Iris pigment epithelial cell (primary cell): ENCODE measurements at places on chromosomes 12 and 14.

DNA sequence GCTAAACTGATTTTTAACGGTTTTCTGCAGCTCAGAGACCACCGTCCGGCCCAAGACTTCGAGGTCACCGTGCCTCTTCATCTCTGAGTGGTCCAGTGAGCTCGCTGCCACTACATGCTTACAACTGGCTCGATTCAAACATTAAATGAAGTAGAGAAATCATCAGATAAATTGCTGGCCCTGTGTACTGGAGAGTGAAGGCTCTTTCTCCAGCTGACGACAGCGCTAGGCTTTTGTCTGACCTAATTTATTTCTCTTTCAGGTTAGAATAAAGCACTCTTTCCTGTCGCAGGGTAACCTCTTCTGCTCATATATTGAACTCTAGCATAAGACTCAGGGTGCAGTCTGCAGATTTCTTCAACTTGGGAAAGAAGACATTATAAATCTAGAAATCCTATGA lies 6.4 kb downstream of the BCL11B start:
- no peak for DNase-seq

DNA sequence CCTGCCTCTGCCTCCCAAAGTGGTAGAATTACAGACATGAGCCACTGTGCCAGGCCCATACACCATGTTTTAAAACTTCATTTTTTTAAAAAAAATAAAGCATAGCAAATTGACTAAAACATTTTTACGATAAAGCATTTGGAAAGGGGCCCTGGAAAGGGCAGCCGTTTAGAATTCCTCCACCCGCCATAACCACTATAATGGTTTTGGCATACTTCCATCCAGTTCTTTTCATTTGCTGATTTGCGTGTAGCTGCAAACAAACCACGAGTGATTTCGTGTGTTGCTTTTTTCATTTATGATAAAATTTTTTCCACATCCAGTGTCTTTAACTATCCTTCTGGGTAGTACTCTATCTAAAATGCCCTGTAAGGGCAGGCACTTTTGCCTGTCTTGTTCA lies 91.8 kb upstream of the RIN3 start:
- peak; percentile 36 for DNase-seq

DNA sequence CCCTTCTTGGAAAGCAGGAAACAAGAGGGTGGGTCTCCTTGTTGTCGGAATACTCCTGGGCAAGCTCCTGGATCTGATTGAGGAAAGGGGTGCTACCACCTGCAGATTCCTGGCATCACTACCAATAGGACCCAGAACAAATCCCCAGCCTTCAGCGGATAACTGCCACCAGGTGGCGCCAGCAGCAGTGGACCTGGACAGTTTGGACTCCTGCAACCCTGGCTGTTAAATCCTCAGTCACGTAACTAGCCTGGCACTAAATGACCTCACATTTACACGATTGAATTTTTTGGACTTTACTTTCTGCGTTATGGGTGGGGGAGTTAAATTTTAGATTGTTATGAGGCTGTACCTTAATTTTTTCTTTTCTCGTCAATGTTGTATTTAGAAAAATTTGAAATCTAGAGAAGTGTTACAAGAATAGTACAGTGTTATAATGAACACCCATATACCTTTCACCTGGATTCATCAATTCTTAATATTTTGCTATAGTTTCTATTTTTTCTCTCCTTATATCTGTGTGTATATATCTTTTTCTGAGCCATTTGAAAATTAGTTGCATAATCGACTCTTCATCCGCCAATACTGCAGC lies 95.6 kb downstream of the GAS2L3 start:
- peak; percentile 69 for DNase-seq

- no peak for DNase-seq
Observed at GRCh38 chr14:91613459-91614112, 103.5 kb upstream of the PPP4R3A start.

DNA sequence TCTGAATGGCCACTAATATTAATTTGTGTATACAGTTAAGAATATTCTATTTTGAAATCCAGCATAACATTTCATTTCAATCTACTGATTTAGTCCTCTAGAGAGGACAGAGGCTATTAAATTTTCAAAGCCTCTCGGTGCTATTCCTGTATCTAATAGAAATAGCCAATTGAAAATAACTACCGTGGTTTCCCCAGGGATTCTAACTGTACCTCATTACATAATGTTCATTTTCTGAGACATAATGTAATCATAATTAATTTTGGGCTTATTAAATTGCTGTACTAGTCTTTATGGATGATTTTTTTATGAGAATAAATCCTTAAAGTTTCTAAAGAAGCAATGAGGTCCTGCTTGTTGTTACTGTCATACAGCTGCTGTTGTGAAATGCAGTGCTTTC lies 38.6 kb upstream of the ACSS3 start:
- DNase-seq = no peak

DNA sequence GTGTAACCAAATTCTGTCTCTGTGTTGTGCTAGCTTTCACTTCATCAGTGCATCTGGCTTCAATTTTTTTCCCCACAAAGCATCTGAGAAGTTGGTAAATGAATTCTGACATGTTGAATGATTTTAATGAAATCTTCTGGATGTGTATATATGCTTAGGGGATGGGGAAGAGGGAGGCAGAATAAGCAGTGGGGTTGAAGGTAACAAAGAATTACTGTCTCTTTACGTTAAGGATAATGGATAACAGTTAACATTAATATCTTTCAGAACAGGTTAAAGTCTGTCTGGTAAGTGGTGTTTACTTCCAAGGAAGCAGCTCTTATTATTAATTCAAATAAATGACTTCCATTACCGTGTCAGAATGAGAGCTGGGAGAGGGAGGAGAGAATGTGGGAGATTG lies 261.7 kb downstream of the ERC1 start:
- DNase-seq = no peak

DNA sequence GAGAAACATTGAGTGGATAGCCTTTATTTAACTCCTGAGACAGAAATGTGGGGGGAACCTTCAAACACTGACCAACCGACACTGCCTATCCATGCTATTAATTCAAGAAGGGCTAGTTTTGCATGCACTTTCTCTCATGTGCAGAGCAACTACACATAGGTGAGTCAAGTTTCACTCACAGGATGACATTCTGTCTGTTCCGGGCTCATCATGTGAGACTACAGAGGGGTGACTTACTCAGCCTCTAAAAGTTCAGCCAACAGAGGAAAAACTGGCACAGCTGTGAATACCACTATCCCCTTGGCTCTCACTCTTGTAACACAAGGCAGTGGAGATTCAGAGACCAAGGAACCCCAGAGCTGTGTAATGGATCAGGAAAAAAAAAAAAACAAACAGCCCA lies 13.3 kb downstream of the BEST3 start:
- DNase-seq = peak; percentile 65

- DNase-seq = peak; percentile 63
Observed at GRCh38 chr14:63375769-63376168, 57.0 kb upstream of the GPHB5 start.

GRCh38 chr12:16587110-16587453 lies 18.9 kb downstream of the LMO3 start:
- no peak for DNase-seq

- DNase-seq = no peak
Observed at GRCh38 chr12:130337488-130338303, at the start of gene PIWIL1. Gene PIWIL1, plus strand, starts transcription at chr12:130337887. Its CDS starts 4,705 bp downstream, at chr12:130342592.

DNA sequence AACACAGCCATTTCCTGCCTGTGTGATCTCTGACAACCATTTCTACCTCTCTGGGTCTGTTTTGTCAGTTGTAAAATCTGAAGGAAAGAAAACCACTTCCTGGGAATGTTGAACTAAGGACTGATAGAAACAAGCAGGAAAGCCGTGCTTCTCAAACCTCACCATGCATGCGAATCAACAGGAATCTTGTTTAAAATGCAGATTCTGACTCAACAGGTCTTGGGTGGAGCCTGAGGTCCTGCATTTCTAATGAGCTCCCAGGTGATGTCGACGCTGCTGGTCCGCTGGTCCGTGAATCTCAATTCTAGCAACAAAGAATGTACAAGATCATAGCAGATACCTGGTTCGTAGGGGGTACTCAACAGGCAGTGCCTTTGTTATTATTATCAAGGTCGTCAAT lies 38.0 kb upstream of the GPATCH2L start:
- DNase-seq = no peak
